ENCODE measurements at places on chromosomes 7 and 10.

DNA sequence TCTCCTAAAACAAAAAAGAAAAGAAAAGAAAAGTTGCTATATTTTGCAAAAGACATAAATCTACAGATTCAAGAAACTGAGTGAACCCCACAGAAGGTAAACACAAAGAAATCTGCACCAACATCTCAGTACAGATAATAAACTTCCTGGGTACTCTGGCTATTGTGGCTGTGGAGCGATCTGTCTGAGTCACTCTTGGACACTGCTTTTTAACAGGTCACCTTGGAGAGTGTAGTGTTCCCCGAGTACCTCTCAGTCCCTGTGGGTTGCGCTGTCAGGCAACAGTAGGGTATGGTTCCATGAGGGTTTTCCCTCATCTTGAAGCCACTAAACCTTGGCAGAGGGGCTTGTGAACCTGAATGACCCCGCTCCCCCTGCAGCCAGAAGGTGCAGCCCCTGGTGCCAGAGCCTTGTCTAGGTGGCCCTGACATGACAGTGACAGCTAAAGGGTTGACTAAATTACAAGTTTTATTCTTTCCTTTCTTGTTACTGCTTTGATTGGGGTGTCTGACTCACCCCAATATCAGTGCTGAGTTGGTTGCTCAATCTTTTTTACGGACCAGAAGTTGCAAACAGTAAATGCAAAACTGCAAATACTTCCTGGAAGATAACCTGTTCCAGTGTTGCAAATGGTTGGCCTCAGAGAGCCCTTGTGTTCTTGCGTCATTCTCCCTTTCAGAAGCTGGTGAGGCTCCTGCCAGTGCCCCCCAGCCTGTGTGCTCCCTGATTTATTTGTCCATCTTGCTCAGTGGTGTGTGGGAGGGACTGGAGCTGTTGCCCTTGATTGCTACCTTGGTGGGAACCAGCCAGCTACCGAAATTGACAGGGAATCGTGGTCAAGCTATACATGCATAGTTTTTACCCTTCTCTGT, 30.6 kb downstream of the POR start:
- no peak for DNase-seq

- no peak for DNase-seq
Measured at GRCh38 chr10:2214805-2215204, 477.5 kb upstream of the ADARB2 start.

- no peak for DNase-seq
Measured at GRCh38 chr10:72625276-72625607, 637 bp downstream of the MICU1 start.

- DNase-seq = no peak
Measured at GRCh38 chr10:11842411-11842810, 19.3 kb downstream of the PROSER2 start.

DNA sequence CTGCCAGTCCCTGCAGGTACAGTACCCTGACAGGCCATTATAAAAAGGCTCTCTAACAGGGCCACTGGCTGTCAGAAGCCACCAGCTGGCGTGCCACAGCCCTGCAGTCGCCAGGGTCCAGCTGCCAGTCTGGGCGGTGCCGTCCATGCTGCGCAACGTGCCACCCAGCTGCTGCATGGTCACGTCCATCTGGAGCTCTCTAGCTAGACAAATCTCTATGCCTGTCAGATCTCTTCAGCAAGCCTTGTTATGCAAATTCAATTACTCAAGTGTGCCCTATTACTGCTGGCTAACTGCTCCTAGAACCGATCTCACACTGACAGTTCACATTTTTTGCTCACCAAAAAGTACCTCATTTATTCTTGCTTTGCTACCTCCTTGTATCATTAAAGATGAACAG, 75.9 kb downstream of the HIBADH start:
- no peak for DNase-seq

DNA sequence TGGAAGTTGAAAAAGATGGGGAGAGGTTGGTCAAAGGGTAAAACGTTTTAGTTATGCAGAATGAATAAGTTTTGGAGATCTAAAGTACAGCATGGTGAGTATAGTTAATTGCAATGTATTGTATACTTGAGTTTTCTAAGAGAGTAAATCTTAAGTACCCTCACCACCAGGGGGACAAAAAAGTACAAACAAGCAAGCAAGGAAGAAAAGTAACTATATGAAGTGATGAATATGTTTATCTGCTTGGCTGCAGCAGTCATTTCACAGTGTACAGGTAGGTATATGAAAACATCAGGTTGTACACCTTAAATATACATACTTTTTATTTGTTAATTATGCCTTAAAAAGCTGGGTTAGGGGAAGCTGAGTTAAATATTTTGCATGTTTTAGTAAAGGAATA, 157.3 kb downstream of the PCLO start:
- DNase-seq = no peak

DNA sequence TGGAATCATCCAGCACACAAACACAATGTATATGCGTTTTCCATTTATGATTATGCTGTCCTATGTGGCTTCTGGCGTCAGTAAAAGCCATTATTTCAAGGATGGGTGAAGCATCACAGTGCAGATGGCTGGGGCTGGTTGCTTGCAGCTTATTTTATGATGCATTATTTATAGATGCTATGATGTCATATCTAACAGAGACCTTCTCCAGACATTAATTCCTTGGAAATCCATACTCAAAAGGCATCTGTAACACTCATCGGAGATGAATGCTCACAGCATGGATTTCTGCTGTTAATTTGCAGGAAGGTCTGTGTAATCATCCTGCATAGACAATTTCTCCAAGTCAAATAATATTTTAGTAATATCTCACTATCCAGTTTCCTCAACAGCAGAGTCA, 7.2 kb downstream of the RGS10 start:
- no peak for DNase-seq

DNA sequence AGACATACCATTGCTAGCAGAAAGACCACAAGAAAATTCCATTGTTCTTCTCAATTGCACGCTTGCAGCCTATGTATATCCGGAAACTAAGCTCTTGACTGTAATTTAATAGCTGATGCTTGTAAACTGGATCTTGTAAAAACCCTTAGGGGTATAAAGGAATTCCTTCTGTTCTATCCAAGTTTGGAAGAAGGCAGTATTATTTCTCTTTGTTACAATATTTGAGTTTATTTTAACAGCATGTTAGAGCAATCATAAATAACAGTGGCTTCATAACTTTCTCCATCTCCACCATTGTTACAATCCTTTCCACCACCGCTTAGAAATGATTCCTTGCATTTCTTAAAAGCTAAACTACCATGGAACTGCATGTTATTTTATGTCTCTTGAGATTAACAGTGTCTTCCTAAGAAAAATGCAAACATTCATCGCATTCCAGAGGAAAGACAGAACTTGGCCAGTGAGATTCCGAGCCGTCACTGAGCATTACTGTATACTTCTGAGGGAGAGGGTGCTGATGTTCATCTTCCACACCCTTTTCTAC, 92.5 kb downstream of the TRIL start:
- no peak for DNase-seq

- no peak for DNase-seq
Measured at GRCh38 chr7:78203042-78203720, 404.6 kb downstream of the PHTF2 start.

DNA sequence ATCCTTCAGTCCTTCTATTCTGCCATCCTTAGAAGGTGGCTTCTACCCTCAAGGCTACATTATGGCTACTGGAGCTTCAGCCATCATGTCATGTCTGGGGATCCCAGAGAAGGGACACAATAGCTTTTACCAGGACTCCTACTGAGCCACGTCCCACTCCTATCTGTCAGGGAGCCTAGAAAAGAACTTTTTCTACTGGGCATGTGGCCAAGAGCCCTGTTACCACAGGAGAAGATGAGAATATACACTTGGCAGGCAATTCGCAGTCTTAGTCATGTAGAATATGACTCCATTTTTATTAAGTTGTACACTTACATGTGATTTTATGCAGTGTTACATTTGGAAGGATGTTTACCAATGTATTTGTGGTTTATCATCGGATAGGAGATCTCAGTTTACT, 64.6 kb upstream of the KCNMA1 start:
- DNase-seq = no peak

GRCh38 chr7:1844951-1845390, 174.9 kb downstream of the ELFN1 start:
- no peak for DNase-seq

GRCh38 chr10:78433076-78433595, 399.5 kb downstream of the RPS24 start:
- no peak for DNase-seq

DNA sequence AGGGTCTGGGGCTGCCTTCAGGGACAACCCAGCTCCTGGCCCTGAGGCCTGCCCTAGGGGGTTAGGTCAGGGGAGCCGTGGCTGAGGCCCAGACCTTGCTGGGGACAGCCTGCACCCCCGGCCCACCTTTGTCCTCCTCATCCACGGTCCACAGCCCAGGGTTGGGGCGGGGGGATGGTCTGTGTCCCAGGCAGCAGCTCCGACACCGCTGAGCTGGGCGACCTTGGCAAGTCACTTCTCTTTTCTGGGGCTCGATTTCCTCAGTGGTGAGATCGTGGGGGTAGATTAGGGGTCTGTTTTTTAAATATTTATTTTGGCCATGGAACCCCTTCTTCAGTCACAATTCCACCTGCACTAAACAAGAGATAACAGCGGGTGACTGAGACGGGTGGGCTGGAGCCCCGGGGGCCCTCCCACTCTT, 30.9 kb downstream of the DNAJB12 start:
- DNase-seq = no peak

GRCh38 chr10:1152386-1153250, 96.4 kb downstream of the WDR37 start:
- no peak for DNase-seq

DNA sequence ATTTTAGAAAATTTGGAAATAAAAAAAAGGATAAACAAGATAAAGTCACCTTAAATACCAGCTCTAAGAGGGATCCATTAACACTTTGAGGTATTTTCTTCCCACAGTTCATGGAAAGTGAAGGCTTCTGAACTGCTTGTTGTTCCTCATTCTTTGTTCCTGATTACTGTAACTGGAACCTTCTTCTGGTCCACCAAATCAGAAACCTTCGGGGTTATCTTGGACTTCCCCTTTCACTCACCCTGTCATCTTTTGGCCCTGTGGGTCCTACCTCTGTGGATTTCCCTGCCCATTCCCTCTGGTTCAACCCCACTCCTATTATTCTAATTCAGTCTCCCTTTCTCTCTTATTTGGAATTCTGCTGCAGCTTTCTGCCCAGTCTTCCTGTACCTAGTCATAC, 116.5 kb upstream of the PRPS1L1 start:
- no peak for DNase-seq

DNA sequence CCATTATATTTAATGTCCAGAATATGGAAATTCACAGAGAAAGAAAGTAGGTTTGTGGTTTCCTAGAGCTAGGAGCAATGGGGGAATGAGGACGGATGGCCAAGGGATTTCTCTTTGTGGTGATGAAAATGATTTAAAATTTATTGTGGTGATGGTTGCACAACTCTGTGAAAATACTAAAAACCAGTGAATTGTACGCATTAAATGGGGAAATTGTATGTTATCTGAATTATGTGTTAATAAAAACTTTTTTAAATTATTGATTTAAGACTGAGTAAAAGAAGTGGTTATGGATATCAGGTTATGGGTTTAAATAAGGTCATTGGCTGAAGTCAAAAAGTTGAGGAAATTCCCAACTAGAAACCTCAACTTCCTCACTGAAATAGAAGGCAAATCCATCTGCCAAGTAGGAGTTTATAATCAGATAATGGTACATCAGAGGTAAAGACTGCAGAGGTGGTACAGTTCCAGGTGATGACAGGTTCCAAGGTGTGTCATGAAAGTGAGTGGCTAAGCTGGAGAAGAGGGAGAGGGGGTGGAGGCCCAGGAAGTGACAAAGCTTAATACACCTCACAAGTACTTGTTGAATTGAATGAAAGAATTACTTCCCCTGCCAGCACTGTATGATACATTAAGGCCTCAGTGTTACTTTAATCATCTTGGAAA, 68.9 kb upstream of the CCDC71L start:
- DNase-seq = no peak

GRCh38 chr7:86949052-86949778, 110.2 kb downstream of the ELAPOR2 start:
- DNase-seq = no peak

DNA sequence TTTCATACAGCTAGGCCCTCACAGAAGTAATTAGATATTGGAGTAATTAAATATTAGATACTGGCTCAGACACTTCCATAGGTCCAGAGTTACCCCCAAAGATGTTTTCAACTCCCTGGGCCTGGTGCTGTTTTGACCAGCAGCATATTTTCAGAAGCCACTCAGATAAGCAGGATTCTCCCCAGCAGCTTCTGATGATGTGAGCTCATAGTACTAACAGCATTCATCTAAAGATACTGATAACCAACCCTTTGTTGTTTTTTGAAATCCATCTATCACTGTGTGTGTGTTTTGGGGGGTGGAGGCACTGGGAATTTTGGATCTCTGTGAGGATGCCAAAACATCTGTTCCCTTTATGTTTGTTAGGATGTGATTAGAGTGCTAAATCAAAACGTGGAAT, 52.7 kb downstream of the VPS50 start:
- no peak for DNase-seq

GRCh38 chr10:119289227-119289920, 82.0 kb downstream of the GRK5 start:
- no peak for DNase-seq
